ENCODE measurements at places on chromosomes 7 and 10.
A peak's percentile ranks its signal among the peaks of the same experiment; 100 is the strongest.

GRCh38 chr7:37342688-37343471, 105.8 kb downstream of the ELMO1 start:
- DNase-seq = no peak

GRCh38 chr10:108905821-108906220, 1017.5 kb downstream of the XPNPEP1 start:
- DNase-seq = no peak

GRCh38 chr7:36638586-36639263, 85.6 kb downstream of the AOAH start:
- no peak for DNase-seq

GRCh38 chr7:152059311-152059710, 33.8 kb downstream of the GALNT11 start:
- DNase-seq = no peak

DNA sequence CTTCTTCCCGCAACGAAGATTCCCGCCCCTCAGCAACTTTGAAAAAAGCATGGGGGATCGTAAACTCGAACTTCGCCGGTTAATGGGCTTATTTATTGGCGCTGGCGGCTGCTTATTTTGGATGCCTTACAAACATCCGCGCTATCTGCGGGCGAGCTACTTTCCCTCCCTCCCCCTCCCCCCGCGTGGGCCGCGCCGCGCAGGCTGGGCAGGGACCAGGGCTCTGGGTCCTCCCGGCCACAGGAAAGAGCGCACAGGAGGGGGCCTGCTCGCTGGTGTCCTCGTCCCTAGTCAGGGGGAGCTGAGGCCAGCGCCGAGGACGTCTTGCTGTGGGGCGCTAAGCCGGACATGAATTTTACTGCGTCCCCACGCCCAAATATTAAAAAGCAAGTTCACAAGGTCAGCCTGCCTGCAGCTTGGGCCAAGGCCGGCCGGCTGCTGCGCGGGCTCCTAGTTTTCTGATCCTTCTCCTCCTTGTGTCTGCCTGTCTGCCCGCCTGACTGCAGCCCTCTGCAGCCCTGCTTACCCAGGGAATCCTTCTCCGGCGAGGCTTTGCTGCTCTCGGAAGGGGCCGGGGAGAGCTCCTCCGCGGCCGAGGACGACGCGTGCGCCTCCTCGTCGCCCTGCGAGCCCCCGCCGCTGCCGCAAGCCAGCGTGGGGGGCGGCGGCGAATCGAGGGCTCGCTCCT, 1.2 kb downstream of the HOXA10 start:
- peak; percentile 88 for DNase-seq

GRCh38 chr10:110619514-110620397, 24.4 kb upstream of the RBM20 start:
- DNase-seq = no peak

DNA sequence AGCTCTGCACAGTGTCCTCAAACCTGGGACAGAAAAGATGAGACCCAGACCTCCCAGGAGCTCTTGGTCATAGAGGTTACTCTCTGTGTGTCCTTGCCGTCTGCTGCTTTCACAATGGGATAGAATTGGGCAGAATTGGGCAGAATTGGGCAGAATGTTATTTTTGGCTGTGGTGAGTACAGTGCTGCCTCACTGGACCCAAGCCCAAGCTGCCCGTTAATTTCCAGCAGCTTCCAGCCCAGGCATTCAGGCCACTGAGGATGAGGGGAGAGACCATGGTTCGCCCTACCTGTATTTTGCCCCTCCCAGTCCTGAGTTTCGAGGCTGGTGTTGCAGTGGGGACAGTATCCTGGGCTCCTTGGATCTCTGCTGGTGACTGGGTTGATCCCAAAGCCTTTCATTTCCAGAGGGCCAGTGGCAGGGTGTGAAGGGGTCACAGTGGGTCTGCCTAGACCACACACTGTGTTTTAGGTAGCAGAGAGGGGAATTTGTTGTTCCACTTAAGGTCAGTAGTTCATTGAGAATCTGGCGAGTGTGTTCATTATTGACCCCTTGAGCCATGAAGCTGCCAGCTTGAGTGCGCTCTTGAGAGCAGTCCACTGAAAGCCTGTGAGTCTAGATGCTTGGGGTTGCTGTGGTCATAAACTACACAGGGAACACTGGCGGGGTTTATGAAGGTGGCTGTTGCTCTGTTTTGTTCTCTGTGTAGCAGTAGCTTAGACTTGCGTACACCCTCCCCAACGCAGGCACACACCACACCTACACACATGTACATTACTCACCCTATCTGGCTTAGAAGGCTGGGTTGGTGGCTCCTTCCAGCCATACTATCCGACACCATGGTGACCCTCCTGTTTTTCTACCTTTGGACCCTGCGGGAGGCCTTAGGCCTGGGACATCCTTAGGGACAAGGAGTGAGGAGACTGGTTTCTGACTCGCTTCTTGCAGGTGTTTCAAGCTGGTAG, 23.5 kb downstream of the NACAD start:
- no peak for DNase-seq

- peak; percentile 12 for DNase-seq
Observed at GRCh38 chr10:88008866-88009470, 145.5 kb downstream of the PTEN start.

GRCh38 chr7:4775848-4776623, 613 bp downstream of the AP5Z1 start:
- DNase-seq = peak; percentile 66

- no peak for DNase-seq
Observed at GRCh38 chr7:98603399-98603788, 13.7 kb upstream of the NPTX2 start.

GRCh38 chr10:21726601-21727225, 192.7 kb downstream of the MLLT10 start:
- peak; percentile 48 for DNase-seq

- no peak for DNase-seq
Observed at GRCh38 chr7:77458786-77459185, 42.6 kb upstream of the GSAP start.

GRCh38 chr7:33669251-33669670, 236.1 kb upstream of the BMPER start:
- no peak for DNase-seq

DNA sequence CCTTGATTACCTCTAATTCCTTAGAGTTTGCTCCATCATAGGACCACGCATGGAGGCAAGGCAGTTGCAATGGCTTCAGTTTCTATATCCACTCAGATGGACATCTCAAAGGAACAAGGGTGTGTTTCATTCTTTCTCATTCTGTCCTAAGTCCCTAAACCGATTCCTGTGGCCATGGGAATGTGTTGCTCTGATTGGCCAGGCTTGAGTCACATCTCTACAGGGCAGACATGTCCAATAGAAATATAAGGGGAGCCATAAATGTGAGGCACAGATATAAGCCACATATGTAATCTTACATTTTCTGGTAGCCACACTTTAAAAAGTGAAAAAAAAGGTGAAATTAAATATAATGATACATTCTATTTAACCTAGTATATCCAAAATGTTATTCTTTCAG, 16.9 kb upstream of the DLD start:
- DNase-seq = no peak

- DNase-seq = no peak
Observed at GRCh38 chr7:135647755-135648154, 14.6 kb upstream of the STMP1 start.

DNA sequence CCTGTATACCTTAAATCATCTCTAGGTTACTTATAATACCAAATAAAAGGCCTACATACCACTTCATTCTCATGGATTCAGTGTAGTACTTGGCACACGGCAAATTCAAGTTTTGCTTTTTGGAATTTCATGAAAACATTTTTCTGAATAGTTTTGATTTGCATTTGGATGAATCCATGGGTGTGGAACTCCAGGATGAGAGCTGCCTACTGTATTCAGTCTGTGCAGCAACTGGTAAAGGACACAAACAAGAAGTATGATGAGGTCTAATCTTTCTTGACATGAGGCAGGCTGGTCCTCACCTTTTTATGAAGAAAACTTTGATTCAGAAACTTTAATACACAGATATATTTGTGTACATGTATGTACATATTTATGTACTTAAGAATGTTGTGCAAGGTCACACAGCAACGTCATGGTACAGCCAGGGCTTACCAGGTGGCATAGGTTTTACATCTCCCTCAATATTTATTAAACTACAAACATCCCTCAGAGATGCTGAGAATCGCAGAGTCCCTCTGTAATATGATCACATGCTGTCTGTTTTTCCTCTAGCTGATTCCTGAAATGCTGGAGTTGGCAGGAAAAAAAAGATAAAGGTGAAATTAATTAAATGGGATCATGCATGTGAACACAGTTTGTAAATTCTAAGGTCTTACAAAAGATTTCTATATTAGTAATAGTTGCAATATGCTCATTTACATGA, 239.6 kb downstream of the PRKG1 start:
- DNase-seq = no peak

DNA sequence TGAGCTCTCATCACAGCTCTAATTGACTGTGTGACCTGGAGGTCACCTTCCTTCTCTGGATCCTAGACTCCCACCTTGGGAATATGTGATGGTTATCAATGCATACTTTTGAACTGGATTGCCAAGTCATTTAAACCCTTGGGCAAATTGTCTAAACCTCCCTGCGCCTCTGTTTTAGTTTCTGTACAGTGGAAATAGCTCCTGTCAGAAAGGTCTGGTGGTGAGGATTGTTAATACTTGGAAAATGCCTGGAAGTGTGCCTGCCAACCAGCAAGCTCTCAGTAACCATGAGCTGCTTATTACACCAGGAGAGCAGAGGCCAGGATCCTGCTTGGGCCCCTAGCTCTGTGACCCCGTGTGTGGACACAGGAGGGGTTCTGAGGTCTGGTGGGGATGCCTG, 108.7 kb upstream of the PPIF start:
- no peak for DNase-seq

DNA sequence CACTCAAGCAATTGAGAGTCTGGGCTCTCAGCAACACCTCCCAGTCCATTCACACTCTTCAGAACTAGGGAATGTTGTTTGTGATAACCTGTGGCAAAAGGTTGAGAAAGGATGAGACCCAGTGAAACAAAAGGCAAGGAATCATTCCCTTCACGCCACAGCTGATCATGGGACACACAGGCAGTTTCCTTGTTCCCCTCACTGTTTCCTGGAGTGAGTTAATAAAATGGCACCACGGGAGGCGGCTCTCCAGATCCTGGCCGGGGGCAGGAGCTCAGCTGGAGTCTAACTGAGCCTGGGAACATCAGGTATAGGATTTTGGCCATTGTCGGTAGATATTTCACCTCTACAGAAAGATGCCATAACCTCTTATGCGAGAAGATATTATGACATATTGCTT, 107.3 kb upstream of the FAM171A1 start:
- DNase-seq = no peak

GRCh38 chr7:99027841-99028240, 116.1 kb downstream of the SMURF1 start:
- DNase-seq = no peak

GRCh38 chr7:137297551-137298463, 45.7 kb downstream of the PTN start:
- DNase-seq = no peak

All from AG10803 (cell line).